Epithelial cell of esophagus (primary cell): ENCODE measurements at places on chromosomes 6 and 20.

DNA sequence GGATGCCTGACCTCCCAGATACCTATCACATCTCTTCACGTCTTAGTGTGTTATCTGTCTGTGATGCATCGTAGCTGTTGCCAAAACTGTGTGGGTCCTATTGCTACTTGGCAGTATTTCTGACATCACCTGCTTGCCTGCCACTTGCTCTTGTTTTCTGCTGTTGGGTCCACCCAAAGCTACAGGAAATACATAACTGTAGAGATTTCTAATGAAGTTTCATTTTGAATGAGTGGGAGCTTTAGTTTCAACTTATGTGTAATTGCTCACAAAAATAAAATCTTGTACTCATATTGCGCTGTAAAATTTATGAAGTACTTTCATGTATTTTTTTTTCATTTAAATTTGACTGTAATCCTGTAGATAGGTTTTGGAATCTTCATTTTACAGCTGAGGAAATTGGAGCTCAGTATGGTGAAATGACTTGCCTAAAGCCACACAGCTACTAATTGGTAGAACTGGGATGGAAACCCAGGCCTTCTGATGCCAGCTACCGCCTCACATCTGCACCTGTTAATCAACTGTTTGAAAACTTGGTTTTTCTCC lies 113.6 kb upstream of the MAN1A1 start:
- no peak for DNase-seq

- no peak for DNase-seq
Observed at GRCh38 chr6:147700436-147701209, 192.1 kb downstream of the SAMD5 start.

GRCh38 chr6:155502393-155502792 lies 46.8 kb upstream of the NOX3 start:
- DNase-seq, result no peak

- no peak for DNase-seq
Observed at GRCh38 chr6:136362421-136363356, 73.0 kb upstream of the BCLAF1 start.

- DNase-seq, result no peak
Observed at GRCh38 chr20:6024768-6025167, 29.1 kb downstream of the LRRN4 start.

GRCh38 chr6:120447605-120448004 lies 886.7 kb downstream of the TBC1D32 start:
- DNase-seq, result no peak

DNA sequence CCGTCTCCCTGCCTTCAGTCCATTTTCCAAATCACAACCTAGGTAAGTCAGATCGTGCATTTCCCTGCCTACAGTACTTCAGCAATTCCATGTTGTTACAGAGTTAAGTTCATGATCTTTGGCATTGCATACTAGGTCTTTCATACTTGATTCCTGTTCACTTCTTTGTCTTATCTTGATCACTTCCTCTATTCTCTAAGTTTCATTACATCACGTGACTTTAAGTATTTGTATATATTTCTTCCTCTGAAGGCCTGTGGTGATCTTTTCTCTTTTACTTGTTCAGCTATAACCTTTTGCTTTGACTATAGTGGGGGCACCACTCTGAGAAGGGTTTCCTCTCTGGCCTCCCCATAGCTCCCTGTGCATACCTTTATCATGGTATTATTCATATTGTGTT lies 100.2 kb downstream of the TRMT11 start:
- no peak for DNase-seq

DNA sequence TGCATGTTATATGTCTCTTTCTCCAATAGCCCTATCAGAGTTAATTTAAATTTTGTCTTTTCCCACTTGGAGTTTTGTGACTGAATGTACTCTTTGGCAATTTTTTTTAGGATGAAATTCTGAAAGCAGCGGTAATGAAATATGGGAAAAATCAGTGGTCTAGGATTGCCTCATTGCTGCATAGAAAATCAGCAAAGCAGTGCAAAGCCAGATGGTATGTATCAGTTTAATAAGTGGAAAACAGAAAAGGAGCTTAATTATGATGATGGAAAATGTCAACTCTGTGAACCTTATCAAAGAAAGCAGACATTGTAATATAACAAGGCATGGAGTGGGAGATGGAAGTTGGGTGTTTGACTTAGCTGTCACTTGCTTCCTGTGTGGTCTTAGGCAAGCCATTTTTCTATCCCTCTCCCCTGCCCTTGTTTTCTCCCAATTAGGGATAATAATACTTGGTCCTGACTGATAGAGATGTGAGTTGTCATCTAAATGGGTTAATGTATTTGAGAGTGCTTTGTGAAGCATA lies 2.7 kb downstream of the CDC5L start:
- DNase-seq, result no peak

DNA sequence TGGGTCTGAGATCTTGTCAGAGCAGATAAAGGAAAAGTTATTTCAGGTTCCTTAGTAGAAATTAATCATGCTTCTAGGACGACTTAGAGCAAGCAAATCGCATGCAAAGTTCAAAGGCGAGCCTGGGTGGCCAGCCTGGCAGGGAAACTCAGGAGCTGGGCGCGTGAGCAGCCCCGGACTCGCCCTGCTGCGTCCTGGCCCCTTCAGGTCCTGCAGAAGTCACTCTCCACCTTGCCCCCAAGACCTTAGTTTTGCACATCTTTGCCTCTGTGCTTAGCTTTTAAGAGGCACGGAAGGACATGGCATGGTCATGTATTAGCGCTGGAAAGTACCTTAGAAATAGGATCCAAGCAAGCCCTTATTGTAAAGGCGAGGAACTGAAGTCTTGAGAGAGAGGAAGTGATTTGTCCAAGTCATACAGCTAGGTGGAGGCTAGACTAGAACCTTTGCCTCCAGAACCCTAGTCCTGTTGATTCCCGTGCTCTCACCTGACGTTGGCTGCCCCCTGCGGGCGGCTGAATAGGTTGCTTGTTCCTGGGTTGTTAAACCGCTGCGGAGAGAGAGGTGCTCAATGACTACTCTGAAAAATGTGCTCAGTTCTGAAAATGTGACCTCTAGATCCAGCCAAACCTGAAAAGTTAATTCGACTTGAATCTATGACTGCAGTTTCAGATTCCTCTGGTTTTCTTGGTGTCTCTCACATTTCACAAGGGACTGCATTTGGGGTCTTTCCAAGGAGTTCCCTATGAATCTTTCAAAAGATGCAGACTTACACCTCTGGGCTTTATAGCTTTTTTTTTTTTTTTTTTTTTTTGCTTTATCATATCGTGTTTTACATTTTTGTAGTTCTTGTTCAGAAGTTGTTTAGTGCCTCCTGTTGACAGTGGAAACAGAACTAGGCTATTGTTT lies 2.7 kb downstream of the MYB start:
- peak; percentile 75 for DNase-seq

DNA sequence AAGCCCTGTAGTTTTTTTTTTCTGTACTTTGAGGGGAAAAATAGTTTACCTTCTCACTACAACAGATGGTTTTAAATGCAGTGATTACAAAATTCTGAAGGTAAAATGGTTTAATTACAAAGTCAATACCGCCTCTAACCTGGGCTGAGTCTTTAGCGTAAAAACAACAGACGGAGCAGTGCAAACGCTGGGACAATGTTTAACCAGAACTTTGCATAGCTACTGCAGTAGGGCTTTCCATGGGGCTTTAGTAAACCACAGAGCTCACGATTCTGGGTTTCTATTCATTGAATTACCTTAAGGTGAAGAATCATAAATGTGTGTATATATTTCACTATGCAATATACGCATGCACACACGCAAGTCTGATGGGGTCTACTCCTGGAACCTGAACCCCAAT lies 77.9 kb downstream of the RFX6 start:
- DNase-seq, result no peak

GRCh38 chr20:51715163-51715855 lies 52.9 kb downstream of the ATP9A start:
- no peak for DNase-seq

- DNase-seq, result no peak
Observed at GRCh38 chr6:2410656-2411380, 165.4 kb upstream of the GMDS start.

- peak; percentile 58 for DNase-seq
Observed at GRCh38 chr20:40741507-40742106, 52.6 kb upstream of the MAFB start.

DNA sequence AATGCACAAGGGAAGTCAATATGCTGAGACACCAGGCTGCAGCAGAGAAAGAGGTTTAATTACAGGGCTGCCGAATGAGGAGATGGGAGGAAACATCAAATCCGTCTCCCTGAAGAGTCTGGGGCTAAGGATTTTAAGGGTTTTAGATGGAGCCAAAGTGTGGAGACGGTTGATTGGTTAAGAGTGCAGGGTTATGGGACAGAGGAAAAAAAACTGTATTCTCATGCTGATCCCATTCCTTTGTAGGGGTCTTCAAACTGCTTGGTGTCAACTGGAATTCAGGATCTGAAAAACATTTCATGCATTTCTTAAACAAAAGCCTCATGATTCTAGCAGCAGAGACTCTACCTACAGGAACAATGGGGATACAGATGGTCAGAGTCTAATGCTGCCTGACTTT lies 96.1 kb upstream of the SYNDIG1 start:
- DNase-seq, result no peak

DNA sequence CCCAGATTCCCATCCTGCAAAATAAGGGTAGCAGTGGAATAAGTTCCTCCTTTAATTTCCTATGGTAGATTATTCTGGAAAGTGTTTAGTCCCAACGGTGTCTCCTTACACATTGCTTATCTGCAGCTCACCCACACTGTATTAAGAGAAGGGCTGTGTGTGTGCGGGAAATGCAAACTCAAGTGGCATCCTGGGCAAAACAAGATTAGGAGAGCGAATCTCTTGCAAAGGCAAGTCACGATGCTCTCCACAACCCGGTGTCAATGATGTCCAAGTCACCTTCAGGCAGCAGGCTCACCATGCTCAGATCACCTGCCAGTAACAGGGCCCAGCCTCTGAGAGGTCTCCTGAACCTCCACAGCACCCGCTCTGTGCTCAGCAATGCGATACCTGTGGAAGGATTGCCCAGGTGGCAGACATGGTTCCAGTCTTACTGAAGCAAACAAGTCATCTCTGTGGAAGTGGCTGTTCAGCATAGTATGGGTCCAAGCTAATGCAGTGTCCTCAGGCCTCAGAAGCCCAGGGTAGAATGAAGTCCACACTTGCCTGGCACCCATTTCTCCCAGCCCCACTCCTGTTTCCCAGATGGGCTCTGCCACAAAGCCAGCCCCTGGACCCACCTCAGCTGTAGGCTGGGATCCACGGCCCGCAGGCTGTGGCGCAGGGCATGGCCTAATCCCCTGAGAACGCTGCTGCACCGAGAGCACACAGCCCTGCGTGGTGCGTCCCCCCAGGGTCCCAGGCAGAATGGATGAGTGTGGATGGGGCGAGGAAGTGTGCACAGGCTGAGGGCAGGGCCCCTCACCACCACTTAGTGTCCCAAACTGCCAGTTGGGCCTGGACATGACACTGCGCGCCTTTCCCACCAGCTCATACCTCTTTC lies 101.2 kb downstream of the PXDC1 start:
- no peak for DNase-seq

- no peak for DNase-seq
Observed at GRCh38 chr6:139823808-139824126, 449.3 kb upstream of the CITED2 start.
